ENCODE measurements at places on chromosomes 11 and 22.

- no peak overlapping the region for H3K4me3 ChIP-seq
- peaks cover 9% of the 10 kb centered on the region for H3K27me3 ChIP-seq
- no peaks in the 10 kb centered on the region for H3K4me1 ChIP-seq
- H3K36me3 ChIP-seq, result no peaks in the 10 kb centered on the region
Measured at GRCh38 chr22:43860831-43861230, 1.5 kb downstream of the SULT4A1 start.

DNA sequence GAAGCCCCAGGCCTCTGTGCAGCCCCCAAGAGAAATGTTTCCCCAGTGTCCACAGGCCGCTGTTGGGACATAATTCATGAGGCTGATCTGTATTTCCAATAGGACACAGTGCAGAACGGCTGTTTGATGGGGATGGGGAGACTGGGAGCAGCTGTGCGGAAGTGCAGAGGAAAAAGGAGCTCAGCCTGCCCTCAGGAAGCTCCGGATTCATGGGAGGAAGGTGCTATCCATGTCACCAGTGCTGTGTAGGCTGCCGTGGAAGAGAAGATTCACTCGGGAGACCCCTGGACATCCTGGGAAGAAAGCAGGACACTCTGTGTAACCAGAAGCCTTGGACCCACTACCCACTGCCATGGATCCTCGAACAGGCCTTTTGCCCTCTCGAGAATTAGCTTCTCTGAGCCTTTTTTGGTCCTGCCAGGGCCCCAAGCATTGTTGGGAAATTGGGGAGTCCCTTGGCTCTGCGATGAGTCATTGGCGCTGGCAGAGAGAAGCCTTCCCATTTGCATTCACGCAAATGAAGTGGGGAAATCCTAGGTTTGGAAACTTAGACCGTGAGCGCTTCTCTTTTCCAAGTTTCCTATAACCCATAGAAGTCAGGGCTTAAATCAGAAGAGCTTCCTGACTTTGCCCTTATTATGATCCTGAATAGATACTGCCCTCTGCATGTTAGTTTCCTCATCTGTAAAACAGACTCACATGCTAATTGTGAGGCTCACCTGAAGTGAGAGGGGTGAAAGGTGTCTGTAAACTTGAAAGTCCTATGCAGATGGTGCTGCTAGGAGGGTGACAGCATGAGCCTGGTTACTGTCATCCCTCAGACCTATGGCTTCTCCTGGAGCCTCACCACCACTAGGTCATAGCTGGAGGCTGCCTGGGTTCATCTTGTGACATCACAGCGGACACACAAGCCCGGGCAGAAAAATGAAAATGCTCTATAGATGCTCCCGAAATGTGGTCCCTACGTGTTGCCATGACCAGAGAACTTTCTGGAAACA lies 229.2 kb upstream of the B3GAT1 start:
- H3K27ac ChIP-seq, result no peak overlapping the region
- H3K4me1 ChIP-seq, result no peaks in the 10 kb centered on the region
- H3K27me3 ChIP-seq, result no peaks in the 10 kb centered on the region
- no peak for DNase-seq

GRCh38 chr11:33976495-33977199 lies 74.9 kb upstream of the CAPRIN1 start:
- H3K27me3 ChIP-seq, result no peaks in the 10 kb centered on the region
- H3K4me1 ChIP-seq, result no peaks in the 10 kb centered on the region
- no peak for DNase-seq
- no peaks in the 10 kb centered on the region for H3K36me3 ChIP-seq
- H3K27ac ChIP-seq, result no peak overlapping the region
- no peak overlapping the region for H3K4me3 ChIP-seq

GRCh38 chr11:35337914-35338305 lies 81.4 kb downstream of the SLC1A2 start:
- H3K4me3 ChIP-seq, result no peak overlapping the region
- no peak for DNase-seq
- H3K27ac ChIP-seq, result no peak overlapping the region
- no peaks in the 10 kb centered on the region for H3K36me3 ChIP-seq
- no peaks in the 10 kb centered on the region for H3K27me3 ChIP-seq
- peaks cover 17% of the 10 kb centered on the region for H3K4me1 ChIP-seq

DNA sequence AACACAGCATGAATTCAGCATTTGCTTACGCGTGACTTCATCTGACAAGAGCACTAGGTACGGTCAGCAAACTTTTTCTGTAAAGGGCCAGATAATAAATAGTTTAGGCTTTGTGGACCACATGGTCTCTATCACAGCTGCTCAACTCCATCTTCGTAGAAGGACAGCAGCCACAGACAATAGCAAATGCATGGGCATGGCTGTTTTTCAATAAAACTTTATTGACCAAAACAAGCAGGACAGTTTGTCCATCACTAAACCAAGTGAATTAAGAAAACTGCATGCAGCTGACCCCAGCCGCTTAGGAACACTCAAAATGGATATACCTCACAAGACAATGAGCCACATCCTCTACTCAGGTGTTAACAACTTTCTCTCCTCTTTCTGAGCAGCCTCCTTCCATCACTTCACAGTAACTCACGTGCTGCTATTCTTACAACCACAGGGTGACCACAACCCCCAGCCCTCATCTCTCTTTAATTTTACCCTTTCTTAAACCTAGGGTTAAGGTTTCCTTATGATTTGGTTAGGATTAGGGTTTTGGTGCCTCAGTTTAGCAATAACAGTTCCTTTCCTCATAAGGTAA lies 22.7 kb upstream of the ARHGAP32 start:
- H3K4me1 ChIP-seq, result no peaks in the 10 kb centered on the region
- DNase-seq, result no peak
- H3K4me3 ChIP-seq, result no peak overlapping the region
- no peaks in the 10 kb centered on the region for H3K27me3 ChIP-seq
- no peaks in the 10 kb centered on the region for H3K36me3 ChIP-seq
- no peak overlapping the region for H3K27ac ChIP-seq

DNA sequence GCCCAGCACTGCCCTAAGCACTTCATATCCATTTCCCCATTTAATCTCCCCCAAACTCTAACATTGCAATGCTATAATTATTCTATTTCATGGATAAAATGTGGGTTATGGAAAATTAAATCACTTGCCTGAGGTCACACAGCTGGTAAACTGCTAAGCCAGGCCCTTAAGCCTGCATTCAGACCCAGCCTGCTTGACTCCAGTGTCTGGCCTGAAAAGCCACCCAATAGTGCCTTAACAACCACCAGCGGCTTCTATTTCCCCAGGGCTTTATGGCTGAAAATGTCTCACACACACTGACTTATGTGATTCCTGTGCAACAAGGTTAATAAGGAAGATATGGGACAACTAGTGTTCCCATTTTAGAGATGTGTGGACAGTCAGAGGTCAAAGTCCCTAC lies 178.5 kb upstream of the SNX19 start:
- H3K4me3 ChIP-seq, result no peak overlapping the region
- H3K27me3 ChIP-seq, result no peaks in the 10 kb centered on the region
- no peaks in the 10 kb centered on the region for H3K4me1 ChIP-seq
- H3K36me3 ChIP-seq, result no peaks in the 10 kb centered on the region
- no peak overlapping the region for H3K27ac ChIP-seq

- H3K4me1 ChIP-seq, result peaks cover 7% of the 10 kb centered on the region
- H3K36me3 ChIP-seq, result no peaks in the 10 kb centered on the region
- peaks cover 14% of the 10 kb centered on the region for H3K27me3 ChIP-seq
Measured at GRCh38 chr22:49724030-49724892, 103.4 kb downstream of the BRD1 start.

- H3K4me1 ChIP-seq, result peaks cover 13% of the 10 kb centered on the region
- no peak overlapping the region for H3K4me3 ChIP-seq
- DNase-seq, result no peak
- no peak overlapping the region for H3K27ac ChIP-seq
- no peaks in the 10 kb centered on the region for H3K36me3 ChIP-seq
Measured at GRCh38 chr11:16981651-16982194, 32.5 kb downstream of the PLEKHA7 start.

GRCh38 chr11:75853971-75854370 lies 39.0 kb downstream of the UVRAG start:
- no peak overlapping the region for H3K27ac ChIP-seq
- H3K27me3 ChIP-seq, result no peaks in the 10 kb centered on the region
- H3K36me3 ChIP-seq, result no peaks in the 10 kb centered on the region
- H3K4me3 ChIP-seq, result no peak overlapping the region

DNA sequence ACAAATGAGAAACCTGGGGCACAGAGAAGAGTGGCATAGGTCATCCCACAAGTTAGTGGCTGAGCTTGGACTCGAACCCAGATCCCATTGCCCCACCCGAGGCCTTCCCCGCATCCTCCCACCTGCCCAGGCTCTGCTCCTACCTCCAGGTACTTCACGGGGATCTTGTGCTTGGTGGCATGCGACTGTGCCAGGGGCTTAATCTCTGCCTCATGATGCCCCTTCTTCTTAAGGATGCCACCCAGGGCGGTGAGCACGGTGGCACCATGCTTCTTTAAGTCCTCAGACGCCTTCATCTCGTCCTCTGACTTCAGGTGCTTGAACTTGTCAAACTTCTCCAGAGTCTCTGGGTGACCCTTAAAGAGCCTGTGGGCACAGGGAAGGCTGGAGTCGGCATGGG lies 6.4 kb downstream of the MB start:
- no peaks in the 10 kb centered on the region for H3K27me3 ChIP-seq
- H3K27ac ChIP-seq, result no peak overlapping the region
- DNase-seq, result no peak
- no peak overlapping the region for H3K4me3 ChIP-seq

GRCh38 chr11:66976028-66976467 lies 944 bp downstream of the C11orf86 start:
- no peaks in the 10 kb centered on the region for H3K27me3 ChIP-seq
- DNase-seq, result peak; percentile 10
- no peak overlapping the region for H3K27ac ChIP-seq
- no peaks in the 10 kb centered on the region for H3K36me3 ChIP-seq
- H3K4me1 ChIP-seq, result no peaks in the 10 kb centered on the region
- H3K4me3 ChIP-seq, result no peak overlapping the region

DNA sequence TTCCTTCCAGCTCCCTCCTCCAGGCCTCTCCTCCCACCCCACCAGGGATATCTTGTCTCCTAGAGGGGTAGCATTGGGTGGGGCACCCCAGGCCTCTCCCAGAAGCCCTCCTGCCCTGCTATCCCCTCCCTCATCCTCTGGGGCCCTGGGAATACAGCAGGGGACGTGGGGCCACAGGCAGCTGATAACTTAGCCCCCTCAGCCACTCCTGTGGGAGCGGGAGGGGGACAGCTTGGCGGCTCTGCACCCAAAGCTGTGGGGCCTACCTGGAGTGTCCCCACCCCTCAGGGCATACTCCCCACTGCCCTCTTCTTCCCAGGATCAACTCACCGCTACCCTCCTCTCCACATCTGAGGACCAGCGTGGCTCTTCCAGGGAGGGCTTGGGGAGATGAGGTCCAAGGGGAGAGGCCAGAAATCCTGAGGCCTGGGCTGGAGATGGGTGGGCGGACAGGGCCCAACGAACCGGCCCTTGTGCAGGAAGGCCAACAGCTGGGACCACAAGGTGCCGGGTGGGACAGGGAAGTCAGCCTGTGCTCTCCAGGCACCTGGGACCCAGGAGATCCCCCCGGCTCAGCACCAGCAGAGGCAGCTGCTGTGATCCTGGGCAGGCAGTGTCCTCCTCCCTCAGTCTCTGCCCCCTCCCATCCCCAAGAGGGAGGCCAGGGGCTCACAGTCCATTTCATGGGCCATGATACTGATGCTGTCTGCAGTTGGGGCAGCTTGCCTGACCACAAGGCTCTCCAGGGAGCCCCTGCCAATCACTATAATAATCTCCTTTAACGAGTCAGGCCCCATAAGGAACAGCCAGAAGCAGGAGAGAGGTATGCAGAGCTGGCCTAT lies 23.2 kb downstream of the NEAT1 start:
- H3K27me3 ChIP-seq, result no peaks in the 10 kb centered on the region
- peaks cover 12% of the 10 kb centered on the region for H3K36me3 ChIP-seq
- peaks cover 9% of the 10 kb centered on the region for H3K4me1 ChIP-seq

GRCh38 chr11:63783925-63784592 lies 15.5 kb upstream of the ZFTA start:
- no peaks in the 10 kb centered on the region for H3K4me1 ChIP-seq
- H3K36me3 ChIP-seq, result no peaks in the 10 kb centered on the region

- no peak overlapping the region for H3K27ac ChIP-seq
- H3K27me3 ChIP-seq, result no peaks in the 10 kb centered on the region
- H3K4me3 ChIP-seq, result no peak overlapping the region
- DNase-seq, result no peak
- no peaks in the 10 kb centered on the region for H3K4me1 ChIP-seq
Measured at GRCh38 chr22:34975721-34976120, 90.2 kb upstream of the ISX start.

GRCh38 chr11:124746621-124747243 lies 5.3 kb downstream of the VSIG2 start:
- peaks cover 9% of the 10 kb centered on the region for H3K4me1 ChIP-seq
- H3K27me3 ChIP-seq, result no peaks in the 10 kb centered on the region

DNA sequence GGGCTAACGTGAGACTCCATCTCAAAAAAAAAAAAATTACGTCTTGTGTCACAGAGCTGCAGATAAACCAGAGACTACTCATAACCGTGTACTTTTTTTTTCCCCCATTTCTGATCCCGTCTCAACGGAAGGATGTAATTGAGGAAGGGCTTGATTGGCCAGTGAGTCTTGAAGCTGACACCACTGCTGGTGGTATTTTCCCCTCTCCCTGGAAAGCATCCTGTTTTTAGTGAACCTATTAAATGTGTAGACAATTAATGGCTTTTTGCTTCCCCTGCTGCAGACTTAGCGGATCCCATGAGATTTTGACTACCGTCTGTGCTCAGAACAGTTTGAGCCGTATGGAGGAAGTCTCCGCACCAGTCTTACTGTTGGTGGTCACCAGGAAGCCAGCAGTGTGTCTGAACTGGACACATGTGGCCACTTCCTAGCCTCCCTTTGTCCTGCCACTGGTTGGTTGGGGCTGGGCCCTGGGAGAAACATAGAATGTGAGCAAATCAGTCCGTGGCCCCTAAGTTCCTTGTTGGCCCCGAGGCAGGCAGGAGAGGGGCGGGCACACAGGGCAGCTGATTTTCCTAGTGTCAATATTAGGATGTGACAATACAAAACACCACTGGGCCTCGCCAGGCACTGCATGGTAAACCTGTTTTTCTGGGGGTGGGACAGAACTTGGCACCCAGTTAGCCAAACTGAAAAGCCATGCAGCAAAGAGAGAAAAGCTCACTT lies 3.1 kb downstream of the BIK start:
- no peaks in the 10 kb centered on the region for H3K27me3 ChIP-seq
- H3K4me1 ChIP-seq, result peaks cover 8% of the 10 kb centered on the region
- no peak overlapping the region for H3K27ac ChIP-seq
- H3K4me3 ChIP-seq, result no peak overlapping the region
- no peaks in the 10 kb centered on the region for H3K36me3 ChIP-seq

DNA sequence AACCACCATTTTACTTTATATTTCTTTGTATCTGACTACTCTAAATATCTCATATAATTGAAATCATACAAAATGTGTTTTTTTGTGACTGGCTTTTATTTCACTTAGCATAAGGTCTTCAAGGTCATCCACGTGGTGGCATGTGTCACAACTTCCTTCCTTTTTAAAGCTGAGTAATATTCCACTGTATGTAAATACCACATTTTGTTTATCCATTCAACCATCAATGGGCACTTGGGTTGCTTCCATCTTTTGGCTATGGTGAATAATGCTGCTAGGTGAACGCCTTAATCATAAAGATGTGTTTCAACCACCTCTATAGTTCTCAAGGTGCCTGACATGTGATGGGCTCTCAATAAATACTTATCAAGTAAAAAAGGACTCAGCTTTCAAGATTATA lies 15.5 kb downstream of the RAB30 start:
- H3K4me1 ChIP-seq, result peaks cover 10% of the 10 kb centered on the region
- no peak overlapping the region for H3K27ac ChIP-seq
- no peak overlapping the region for H3K4me3 ChIP-seq

All from CD8-positive, alpha-beta memory T cell (primary cell).